Activated CD4-positive, CD25-positive, alpha-beta regulatory T cell treated with anti-CD3 and anti-CD28 coated beads, Interleukin-2, amount 50 U/mL, for 24 hours (primary cell): ENCODE measurements at places on chromosomes 7 and 10.

DNA sequence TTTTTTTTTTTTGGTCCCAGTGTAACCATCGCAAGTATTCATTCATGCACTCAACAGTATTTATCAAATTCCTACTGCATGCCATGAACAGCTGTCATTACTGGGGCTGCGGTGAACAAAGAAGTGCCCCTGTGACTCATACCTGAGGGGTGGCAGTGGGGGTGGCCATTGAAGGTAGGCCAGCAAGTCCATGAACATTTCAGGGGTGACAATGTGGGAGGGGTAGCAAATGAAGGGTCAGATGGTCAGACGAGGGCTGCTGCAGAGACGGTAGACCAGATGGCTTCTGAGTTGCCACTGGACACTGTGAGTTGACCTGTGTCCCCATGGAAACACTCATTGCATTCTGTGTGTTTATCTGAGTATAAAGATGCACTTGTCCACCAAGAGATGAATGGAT, 92.5 kb upstream of the PITRM1 start:
- no peak for ATAC-seq

DNA sequence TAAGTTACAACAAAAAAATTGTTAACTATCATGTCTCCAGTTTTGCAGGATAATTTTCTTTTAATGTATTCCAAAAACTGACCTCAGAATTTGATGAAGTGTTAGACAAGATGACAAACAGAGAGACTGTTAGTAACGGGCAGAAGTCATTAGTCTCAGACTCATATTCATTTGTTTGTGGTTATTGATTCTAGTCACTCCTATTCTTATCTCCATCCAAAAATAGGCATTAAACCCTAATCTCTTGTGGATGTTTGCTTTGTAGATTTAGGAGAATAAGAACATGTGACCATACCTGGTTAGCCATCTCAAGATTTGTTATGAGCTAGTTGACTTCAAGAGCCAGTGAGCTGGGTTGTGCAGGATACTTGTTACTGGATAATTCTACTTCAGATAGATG, 261.1 kb downstream of the AUTS2 start:
- ATAC-seq, result no peak

GRCh38 chr7:38893061-38893460, 15.9 kb downstream of the VPS41 start:
- no peak for ATAC-seq

DNA sequence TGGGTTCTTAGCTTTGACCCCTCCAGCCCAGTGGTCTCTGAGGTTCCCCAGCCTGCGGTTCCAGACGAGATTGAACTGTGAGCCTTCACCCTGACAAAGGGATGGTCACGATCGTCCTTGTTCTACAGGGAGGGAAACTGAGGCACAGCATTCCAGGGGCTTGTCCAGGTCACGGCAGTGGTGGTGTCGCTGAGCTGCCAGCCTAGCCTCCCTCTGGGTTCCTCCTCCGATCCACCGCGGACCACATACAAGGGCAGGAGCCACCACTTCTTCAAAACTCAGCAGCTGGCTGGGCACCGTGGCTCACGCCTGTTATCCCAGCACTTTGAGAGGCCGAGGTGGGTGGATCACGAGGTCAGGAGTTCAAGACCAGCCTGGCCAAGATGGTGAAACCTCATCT, 35.8 kb downstream of the ELFN1 start:
- ATAC-seq, result no peak

GRCh38 chr10:112738606-112739591, 211.1 kb upstream of the TCF7L2 start:
- no peak for ATAC-seq

GRCh38 chr7:6260291-6261187, 11.9 kb downstream of the CYTH3 start:
- ATAC-seq, result no peak

DNA sequence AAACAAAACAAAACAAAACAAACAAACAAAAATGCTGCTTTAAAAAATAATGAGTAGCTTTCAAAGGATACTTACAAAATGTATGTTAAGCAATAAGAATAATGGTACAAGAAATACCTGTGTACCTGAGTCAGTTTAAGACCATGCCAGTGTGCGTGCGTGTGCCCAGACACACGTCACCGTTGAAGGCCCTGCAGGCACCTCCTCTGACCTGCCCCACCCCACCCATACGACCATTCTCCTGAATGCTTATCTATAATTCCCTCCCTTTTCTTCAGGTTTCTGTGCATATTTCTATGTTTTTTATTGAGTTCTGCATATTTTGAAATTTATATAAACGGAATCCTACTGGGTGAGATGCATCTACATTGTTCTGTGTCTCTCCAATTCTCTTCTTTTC, 374.2 kb upstream of the KLF6 start:
- no peak for ATAC-seq

GRCh38 chr10:58010073-58010702, 257.5 kb downstream of the IPMK start:
- no peak for ATAC-seq

- no peak for ATAC-seq
These were observed 55.6 kb upstream of the KMT2E start for GRCh38 chr7:104958371-104958865.

- no peak for ATAC-seq
These were observed 595 bp downstream of the TBL2 start for GRCh38 chr7:73577627-73578341.

GRCh38 chr7:94997547-94997946, 90.2 kb downstream of the PPP1R9A start:
- no peak for ATAC-seq

GRCh38 chr10:98478430-98479222, 31.9 kb upstream of the HPS1 start:
- ATAC-seq, result no peak

- no peak for ATAC-seq
These were observed 60.0 kb upstream of the PARD3 start for GRCh38 chr10:34875061-34875460.

- no peak for ATAC-seq
These were observed 90.9 kb downstream of the COL26A1 start for GRCh38 chr7:101453617-101454016.

DNA sequence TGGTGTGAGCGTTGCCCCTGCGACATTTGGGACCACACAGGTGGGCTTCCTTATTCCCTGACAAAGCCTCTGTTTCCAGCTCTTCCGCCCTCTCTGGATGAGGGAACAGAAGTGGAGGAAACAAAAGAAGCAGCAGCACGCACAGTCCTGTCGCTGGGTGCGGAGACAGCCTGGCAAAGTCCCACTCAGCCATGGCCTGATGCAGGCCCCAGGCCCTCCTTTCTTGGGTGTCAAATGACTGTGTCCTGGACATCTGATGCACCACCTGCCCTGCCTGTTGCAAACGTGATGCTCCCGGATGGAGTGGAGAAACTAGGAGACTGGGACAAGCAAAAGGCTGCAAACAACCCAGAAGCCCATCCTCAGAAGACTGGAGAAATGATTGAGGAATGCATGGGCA, 20.7 kb downstream of the ZMIZ2 start:
- ATAC-seq, result no peak

DNA sequence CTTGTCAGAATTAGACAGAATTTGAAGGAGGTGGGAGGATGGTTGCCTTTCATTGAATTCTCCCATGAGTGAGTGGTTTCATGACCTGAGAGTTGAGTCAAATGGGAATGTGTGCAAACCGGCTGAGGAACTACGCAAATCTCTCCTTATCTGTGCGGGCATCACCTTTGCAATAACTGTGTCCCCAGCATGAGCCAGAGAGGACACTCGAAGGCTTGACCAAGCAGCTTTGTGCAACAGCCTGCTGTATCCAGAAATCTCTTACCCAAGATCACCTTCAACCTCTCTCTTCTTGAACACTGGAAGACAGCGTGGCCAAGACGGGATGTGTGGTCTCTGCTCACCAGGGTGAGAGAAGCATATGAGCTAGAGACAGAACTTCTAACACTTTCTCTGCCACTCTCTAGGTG, 93.8 kb upstream of the IKZF1 start:
- no peak for ATAC-seq

GRCh38 chr10:71561003-71561574, 158.5 kb downstream of the C10orf105 start:
- ATAC-seq, result no peak

DNA sequence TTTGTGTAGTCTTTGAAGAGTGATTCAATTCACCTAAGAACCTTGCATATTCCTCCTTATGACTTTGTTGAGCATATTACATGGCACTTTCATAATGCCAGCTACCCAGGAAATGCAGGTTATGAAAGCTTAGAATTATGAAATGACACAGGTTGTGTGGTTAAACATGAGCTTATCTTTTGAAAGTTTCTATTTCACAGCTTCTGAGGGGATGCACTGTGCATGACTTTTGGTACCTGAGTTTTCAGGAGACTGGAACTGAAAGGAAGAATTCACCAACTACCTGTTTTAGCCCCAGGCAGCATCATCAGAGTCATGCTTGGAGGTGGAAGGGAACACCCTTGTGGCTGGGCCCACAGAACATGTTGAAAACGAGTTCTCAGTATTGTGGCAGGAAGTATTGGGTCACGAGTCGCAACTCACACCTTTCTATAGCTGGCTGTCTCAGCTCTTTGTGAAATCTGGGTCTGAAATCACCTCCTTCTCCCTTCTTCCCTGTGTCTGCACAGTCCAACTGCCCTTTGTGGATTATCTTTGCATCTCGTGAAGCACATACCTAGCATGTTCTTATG, 228.2 kb downstream of the PTEN start:
- peak; percentile 92 for ATAC-seq

- ATAC-seq, result no peak
These were observed 27.0 kb upstream of the HIBADH start for GRCh38 chr7:27689591-27690164.

DNA sequence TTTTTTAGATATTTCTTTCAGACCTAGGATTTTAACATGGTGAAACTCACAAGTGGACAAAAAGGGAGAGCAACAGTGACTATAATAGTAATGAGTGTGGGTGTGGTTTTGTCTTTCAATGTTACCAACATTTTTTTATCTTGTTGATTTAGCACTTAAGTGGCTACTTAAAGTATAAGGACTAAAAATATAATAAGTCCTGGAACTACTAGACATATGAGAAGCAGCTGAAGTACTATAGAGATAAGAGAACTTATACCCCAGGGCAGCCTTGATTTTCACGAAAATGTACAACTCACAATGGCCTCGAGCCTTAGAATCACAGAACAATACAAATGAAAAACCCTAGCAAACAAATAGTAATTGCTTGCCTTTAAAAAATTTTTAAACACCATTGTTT, 1151.8 kb downstream of the TYW1 start:
- ATAC-seq, result no peak

DNA sequence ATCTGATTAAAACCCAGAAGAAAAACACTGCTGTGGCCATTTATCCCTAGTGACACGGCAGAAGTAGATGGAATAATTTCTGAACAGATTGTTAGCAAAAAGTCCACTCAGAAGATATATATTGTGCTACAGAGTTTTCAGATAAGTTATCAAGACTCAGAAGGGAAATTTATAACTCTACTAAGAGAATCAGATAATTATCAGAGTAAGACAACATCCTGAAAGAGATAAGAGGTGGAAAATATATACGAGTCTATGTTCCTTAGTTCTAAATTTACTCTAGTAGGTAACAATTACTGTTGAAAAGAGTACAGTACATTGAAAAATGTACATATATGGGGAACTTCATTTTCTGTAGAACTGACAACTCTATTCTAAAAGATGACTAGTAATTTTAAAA, 176.7 kb downstream of the GNAI1 start:
- ATAC-seq, result no peak

DNA sequence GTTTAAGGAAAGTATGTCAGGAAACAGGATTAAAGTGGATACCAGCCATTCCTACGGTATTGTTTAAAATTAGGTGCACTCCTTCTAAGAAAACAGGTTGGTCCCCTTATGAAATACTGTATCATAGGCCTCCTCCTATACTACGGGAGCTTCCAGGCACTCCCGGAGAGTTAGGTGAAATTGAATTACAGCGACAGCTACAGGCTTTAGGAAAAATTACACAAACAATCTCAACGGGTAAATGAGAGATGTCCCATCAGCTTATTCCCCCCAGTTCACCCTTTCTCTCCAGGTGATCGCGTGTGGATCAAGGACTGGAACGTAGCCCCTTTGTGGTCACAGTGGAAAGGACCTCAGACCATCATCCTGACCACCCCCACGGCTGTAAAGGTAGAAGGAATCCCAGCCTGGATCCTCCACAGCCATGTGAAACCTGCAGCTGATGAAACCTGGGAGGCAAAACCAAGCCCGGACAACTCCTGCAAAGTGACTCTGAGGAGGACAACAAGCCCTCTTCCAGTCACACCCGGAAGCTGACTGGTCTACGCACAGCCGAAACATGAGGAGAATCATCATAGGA, 25.1 kb upstream of the GHITM start:
- ATAC-seq, result no peak

DNA sequence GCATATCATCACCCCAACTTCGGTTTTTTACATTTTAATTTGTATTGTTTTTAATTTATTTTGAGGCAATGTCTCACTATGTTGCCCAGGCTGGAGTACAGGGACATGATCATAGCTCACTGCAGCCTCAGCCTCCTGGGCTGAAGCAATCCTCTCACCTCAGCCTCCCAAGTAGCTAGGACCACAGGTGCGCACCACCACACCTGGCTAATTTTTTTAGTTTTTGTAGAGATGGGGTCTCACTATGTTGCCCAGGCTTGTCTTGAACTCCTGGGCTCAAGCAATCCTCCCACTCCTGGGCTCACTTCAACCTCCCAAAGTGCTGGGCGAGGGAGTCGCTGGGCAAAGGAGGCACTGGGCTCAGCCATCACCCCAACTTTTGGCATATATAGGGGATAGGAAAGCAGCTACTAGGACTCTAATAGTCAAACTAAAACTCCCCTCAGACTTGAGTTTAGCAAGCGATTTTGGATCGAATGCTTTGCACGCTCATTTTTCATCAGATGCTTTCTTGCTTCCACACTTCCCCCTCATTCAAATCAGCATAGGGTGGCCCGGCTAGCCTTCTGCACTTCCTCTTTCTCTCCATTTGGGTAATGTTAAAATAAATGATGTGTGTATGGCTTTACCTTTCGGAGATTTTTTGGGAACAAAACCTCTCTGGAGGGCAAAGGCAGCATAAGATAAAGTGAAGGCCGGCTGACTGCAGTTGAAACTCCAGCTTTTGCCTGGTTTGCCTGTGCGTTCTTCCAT, 20.8 kb upstream of the NMT2 start:
- ATAC-seq, result no peak

- no peak for ATAC-seq
These were observed 525.6 kb downstream of the PTPRN2 start for GRCh38 chr7:158061884-158062656.

DNA sequence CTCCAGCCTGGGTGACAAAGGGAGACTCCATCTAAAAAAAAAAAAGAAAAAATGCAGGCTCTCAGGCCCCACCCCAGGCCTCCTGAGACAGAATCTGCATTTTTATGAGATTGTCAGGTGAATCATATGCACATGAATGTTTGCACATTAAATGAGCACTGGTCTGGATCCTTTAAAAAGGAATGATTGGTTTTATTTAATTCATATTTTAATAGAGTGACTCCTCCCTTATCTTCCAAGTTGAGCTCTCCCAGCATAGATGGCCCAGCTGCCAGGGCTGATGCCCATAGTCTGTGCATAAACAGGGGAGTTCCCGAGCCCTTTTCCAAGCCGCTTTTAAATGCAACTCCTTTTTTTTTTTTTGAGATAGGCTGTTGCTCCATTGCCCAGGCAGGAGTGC, 28.5 kb downstream of the CUX1 start:
- no peak for ATAC-seq

- ATAC-seq, result no peak
These were observed 30.4 kb downstream of the MKRN1 start for GRCh38 chr7:140448781-140449480.
